ENCODE measurements at places on chromosomes 6 and 20.

- DNase-seq = no peak
Measured at GRCh38 chr6:43997345-43997677, 129.9 kb downstream of the MRPL14 start.

GRCh38 chr20:36173451-36173933, 19.0 kb downstream of the EPB41L1 start:
- DNase-seq = peak; percentile 40

DNA sequence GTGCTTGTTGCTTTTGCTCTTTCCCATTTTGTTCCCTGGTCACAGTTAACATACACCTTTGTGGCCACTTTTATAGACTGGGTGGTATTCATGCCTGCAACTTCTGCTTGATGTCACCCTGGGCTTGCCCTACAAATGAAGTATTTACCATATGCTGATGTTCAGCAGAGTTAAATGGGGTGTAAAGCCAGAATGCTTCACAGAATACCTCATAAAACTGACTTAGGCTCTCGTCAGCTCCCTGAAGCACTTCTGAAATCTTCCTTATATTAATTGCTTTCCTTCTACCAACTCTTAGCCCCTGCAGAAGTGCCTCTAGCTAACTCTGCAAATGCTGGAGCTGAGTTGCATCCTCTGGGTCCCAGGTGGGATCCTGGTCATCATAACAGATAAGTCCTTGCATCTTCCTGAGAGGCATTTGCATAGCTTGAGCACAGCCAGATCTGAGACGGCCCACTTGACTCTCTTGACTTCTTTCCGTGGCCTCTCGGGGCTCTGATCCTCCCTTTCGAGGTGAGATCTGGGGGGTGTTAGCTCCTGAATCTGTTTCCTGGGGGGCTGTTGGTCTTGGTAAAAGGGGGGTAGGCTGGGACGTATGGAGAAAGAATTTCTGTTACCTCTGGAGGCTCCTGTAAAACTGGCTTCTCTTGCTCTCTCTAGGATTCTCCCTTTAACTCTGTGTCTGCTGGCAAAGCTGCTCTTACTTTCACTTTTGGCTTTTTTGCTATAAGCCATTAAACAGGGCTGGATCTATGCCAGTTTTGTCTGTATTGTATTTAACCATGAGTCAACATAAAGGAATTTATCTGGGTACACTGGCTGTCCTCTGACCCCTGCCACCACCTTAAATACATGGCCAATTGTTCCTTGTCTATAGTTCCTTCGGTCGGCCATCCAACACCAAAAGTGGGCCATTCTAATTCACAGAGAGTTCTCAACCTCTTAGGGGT, 223.0 kb upstream of the SYNCRIP start:
- DNase-seq = peak; percentile 17

DNA sequence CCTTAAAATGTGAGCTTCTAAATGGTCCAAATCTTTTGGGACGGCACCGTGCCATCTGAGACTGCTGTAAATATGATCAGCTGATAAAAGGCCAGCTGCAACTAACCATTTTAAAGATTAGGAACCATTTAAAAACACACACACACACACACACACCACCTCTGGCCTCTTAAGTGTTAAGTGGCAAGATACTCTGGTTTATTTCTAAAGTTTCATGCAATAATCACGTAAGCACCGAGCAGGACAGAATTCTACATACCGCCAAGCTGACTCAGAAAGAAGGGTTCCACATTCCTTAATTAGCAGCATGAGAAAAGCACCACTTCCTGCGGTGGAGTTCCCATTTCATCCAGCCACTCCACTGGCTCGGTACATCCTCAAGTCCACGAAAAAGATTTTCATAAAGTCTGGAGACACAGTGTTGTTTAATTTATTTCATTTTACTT, 17.8 kb upstream of the ZNF217 start:
- DNase-seq = peak; percentile 80

DNA sequence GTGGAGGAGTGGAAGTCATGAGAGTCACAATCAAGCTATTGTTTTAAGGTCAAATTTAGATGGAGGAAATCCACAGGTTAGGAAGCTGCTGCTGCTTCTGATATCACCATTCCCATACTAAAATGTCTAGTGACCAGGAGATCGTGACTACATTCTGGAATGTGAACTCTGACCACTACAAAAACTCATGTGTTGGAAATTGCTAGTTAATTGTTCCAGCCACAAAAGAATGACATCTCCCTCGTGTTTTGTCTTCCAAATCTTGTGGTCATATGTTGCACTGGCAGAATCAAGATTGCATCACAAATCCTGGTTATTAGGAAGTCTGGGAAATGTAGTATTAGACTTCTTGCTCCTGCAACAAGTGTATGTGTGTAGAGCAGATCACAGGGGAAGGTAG, 441.9 kb downstream of the CD109 start:
- no peak for DNase-seq

GRCh38 chr20:34848597-34848996, 23.1 kb upstream of the NCOA6 start:
- DNase-seq = no peak

GRCh38 chr6:7691675-7692452, 34.0 kb upstream of the BMP6 start:
- DNase-seq = peak; percentile 23

GRCh38 chr6:133341607-133342158, 100.5 kb downstream of the EYA4 start:
- DNase-seq = no peak

DNA sequence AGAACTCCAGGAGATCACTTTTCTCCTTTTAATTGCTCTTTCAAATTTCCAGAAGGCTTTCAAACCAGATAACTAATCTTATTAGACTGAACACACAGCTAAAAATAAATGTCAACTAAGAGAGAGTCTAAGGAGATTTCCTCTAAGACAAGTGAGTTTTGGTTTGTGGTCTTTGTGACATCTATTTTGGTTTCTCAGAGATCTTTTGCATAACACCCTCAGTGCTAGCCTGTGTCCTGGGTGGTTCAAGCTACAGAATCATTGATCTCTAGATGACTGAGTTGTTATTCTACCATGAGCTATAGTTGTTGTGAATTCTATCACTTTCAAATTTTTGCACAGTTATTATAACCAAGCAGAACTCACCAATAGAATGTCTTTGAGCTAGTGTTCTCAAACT, 49.1 kb upstream of the PLCB4 start:
- DNase-seq = no peak

GRCh38 chr6:153984811-153985210, 54.2 kb upstream of the OPRM1 start:
- no peak for DNase-seq

DNA sequence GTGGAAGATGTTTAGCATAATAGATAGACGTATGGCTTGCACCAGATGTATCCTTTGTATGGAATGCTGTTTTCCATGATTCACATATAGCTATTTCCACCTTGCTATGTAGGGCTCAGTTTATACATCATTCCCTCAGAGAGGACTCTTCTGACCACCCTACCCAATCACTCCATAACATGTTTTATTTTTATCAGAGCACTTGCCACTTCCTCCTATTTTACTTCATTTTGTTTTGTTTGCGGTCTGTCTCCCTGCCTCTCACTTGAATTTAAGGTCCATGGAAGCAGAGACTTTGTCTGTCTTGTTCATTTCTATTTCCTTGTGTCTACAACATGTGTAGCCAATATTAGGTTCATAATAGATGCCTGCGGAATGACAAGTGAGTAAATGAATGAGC, 266.9 kb upstream of the CITED2 start:
- no peak for DNase-seq

DNA sequence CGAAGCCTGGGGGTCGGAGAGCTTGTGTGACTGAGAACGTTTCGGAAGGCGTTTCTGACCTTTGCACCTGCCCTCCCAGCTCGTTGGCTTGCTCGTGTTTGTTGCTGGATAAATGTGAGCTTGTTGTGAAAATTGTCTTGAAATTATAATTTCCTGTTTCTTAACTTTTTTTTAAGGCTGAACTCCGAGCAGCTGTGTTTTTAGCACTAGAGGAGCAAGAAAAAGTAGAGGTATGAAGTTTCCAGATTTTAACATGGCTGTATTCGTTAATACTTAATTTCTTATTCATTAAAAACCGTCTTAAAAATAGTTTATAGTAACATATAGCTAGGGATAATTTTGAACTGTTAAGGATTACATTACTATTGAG, 672 bp downstream of the CEP43 start:
- DNase-seq = no peak

DNA sequence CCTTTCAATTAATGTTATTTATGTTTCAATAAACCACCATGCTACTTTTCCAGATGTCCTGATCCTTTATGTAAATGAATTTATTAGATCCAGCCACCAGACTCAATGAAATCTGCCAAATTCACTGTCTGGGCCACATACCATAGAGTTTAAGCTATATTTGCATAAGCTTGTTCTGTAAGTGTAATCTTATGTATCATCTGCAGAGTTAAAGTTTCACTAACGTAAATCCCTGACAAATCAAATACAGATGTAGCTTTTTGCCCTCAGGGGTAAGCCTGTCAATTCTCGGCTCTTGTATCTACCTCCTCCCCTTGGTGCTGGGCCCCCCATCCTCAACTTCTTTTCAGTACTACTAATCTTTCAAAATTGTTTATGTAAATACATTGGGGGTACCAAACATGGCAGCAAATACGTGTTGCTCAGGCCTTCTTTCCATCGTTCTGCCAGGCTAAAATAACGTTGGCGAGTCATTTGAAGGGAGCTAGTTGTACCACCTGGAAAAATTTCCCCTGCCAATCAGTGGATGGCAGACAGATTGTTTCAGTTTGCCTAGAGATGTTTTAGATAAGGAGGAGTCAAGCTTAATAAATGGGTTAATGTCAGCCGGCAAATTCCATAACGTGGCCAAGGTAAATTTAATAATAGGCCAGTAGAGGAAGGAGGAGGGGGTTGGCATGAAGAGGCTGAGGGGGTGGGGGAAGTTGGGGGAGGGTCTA, 79.6 kb downstream of the RPS12 start:
- no peak for DNase-seq

- no peak for DNase-seq
Measured at GRCh38 chr20:57106692-57107091, 159.7 kb downstream of the BMP7 start.

DNA sequence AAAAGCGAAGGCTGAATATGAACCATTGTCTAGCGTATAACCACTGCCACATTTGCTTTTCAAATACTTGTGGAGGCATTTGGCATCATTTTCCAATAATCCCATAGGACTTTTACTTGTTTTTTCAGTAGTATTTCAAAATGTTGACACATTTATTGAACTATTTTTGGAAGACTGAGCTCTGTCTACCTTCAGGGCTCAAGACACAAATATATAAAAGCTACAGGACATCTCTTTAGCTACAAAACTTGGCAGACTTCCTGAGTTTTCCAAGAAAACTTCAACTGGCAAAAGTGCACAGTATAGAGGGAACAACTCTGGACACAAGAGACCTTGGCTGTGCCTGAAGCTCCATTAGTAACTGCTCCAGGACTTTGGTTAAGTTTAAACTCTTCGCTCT, 13.4 kb downstream of the EPB41L2 start:
- DNase-seq = no peak

GRCh38 chr20:57647006-57647932, 27.0 kb upstream of the ZBP1 start:
- DNase-seq = no peak

DNA sequence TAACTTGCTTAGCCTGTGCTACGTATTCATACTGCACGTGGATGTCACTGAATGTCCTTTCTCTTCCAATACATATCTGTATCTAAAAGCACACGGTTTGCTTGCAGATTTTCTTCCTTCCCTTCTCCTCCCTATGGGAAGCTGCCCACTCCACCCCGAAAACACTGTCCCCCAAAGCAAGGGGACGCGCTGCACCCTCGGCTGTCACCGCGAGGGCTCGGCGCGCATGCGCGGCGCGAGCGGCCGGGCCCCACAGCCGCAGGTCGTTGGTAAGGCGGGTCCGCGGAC, 659 bp downstream of the TMX4 start:
- DNase-seq = peak; percentile 90

DNA sequence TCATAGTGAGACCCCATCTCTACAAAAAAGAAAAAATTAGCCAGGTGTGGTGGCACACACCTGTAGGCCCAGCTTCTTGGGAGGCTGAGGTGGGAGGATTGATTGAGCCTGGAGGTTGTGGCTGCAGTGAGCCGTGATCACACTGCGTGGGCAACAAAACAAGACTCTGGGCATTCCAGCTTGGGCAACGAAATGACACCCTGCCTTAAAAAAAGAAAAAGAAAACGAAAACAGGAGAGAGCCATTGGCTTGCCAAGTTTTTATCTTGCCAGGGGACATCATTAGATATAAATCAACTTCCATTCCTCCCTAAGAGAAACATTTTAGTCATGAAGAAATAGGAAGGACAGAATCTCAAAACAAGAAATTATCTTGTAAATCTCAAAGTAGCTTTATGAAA, 109.5 kb downstream of the MAP3K7 start:
- no peak for DNase-seq

DNA sequence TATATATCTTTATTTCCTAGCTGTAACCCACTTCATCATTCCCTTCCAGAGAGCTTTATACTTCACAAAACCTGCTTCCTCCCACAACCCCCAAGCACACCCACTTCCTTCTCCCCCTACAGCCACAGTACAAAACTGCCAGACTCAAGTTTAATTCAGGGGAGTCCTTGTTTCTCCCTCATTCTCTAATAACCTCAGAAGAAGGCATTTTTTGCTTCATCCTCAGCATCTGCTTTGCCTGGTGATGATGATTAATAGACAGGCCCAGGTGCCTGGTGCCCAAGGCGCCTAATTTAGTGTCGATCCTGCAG, 414.3 kb downstream of the KIF16B start:
- no peak for DNase-seq

DNA sequence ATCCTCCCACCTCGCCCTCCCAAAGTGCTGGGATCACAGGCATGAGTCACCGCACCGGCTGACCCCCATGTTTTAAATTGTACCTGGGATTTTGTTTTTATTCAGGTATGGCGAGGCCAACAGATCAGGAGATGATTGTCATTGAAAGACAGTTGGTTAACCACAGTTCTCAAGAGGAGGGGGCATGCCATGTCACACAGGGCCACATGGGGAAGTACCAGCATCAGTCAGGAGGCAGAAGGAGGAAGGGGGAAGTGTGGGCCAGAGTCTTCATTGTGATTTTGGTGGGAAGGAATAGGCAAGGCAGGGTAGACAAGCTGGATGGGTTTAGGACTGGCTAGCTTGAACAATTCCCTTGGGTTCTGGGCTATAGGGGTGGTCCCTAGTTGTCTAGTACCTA, 9.9 kb upstream of the MMP9 start:
- DNase-seq = peak; percentile 89

DNA sequence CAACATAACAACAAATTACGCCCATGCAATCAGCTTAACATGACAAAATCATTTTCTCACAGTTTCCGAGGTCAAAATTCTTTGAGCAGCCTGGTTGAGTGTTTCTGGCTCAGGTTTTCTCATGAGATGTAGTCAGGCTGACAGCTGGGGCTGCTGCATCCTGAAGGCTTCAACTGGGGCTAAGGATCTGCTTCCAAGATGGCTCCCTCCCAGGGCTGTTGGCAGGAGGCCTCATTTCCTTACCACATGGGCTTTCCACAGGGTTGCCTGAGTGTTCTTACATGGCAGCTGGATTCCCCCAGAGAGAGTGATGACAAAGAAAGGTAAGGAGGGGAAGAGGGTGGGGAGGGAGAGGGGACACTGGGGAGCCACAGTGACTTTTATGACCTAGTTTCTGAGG, 63.1 kb upstream of the NNAT start:
- no peak for DNase-seq

GRCh38 chr6:11685481-11686093, 93.0 kb downstream of the ADTRP start:
- no peak for DNase-seq

GRCh38 chr20:51017251-51017650, 5.7 kb downstream of the KCNG1 start:
- no peak for DNase-seq

GRCh38 chr6:83970582-83970981, 63.0 kb upstream of the MRAP2 start:
- DNase-seq = no peak

Data from suppressor macrophage treated with lipopolysaccharide for 1 hour (primary cell).